ENCODE measurements at places on chromosomes 1 and 21.

DNA sequence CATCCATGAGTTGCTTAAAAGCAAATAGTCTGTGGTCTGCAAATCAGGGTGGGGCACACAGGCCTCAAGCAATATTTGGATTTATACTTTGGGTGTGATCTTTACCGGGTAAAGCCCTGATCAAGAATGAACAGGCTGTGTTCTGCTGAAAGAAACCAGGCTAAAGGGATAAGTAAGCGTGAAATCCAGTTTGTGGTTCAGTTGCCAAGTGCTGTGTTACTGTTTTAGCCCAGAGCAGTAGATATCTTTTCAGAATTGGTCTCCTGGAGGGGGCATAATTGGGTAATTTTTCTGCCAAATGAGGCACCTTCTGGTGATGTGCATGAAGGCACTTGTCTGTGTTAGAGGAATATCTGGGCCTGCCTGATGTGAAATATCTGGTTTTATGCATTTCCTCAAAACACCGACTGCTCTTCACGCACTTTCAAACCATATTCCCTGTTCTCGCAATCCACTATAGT is 21.4 kb downstream of the AIM2 start:
- DNase-seq = no peak

DNA sequence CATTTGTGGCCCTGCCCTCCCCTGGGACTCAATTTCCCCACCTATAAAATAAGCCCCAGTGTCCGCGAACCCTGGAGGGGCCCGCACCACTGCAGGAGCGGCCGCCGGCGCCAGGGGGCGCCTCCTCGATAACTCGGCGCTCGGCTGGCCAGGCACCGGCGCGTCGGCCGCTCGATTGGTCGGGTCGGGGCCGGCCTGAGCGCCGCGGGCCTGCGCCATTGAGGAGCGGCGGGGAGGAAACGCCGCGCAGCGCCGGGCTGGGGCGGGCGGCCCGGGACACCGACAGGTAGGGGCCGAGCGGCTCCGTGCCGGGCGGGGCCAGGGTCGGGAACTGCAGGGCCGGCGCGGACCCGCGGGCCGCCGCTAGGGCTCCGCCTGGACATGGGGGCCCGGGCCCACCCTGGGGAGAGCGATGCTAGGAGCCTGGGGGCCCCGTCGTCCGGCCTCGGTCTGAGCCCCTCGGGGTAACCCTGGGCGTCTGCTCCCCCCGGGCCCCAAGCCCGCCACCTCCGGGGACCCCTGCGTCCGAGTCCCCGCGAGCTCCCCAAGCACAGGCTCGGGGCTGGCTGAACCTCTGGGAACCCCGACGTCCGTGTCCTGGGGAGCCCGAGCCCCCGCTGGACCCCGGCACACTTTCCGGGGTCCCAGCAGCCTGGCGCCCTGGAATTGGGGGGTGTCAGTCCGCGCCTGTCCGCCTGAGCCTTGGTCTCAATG is at the start of gene VPS13D:
VPS13D (plus strand) TSS at position 196 of the 714 bp plus-strand sequence. CDS start 4,237 bp downstream, outside the sequence.
- DNase-seq = peak; percentile 54

GRCh38 chr1:3453891-3454810 is at the start of gene ARHGEF16:
Gene ARHGEF16 (plus strand): TSS chr1:3454665. CDS start chr1:3463085, 8,420 bp downstream.
- DNase-seq = peak; percentile 59

- DNase-seq = peak; percentile 86
These were observed 23.7 kb downstream of the NKAIN1 start for GRCh38 chr1:31216016-31216415.

- peak; percentile 20 for DNase-seq
These were observed 391.0 kb downstream of the OMA1 start for GRCh38 chr1:58155418-58156123.

- peak; percentile 7 for DNase-seq
These were observed 317.2 kb upstream of the NFIA start for GRCh38 chr1:60765204-60765603.

DNA sequence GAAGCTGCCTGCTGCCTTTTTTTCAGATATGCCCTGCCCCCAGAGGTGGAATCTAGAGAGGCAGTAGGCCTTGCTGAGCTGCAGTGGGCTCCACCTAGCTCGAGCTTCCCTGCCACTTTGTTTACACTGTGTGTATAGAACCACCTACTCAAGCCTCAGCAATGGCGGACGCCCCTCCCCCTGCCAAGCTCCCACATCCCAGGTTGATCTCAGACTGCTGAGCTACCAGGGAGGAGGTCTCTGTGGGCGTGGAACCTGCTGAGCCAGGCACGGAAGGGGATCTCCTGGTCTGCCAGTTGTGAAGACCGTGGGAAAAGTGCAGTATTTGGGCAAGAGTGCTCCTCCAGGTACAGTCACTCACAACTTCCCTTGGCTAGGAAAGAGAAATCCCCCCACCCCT is 65.1 kb downstream of the MSH4 start:
- DNase-seq = no peak

DNA sequence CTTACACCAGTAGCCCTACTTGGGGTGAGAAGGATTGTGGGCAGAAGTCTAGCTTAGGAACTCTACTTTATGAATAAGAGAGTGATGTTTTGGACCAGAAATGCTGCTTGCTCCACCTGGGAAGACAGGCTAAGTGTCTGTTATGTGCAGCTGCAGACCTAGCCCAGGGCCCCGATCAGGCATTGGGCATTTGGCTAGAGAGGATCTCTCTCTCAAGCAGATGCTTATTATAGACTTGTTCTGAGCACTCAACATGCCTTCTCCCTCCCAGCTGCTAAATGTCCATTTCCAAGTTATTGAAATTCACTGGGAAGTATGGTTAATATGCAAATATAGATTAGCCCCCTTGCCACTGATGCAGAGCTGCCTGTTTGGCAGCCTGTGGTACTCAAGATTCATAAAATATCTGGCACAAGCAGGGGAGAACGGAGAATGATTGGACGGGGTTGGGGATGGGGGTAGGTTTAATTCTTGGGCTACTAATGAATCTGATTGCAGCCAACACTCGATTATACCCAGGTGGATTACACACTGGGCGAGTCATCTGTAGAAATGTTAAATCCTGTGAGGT is 115.9 kb downstream of the KCND3 start:
- DNase-seq = no peak

DNA sequence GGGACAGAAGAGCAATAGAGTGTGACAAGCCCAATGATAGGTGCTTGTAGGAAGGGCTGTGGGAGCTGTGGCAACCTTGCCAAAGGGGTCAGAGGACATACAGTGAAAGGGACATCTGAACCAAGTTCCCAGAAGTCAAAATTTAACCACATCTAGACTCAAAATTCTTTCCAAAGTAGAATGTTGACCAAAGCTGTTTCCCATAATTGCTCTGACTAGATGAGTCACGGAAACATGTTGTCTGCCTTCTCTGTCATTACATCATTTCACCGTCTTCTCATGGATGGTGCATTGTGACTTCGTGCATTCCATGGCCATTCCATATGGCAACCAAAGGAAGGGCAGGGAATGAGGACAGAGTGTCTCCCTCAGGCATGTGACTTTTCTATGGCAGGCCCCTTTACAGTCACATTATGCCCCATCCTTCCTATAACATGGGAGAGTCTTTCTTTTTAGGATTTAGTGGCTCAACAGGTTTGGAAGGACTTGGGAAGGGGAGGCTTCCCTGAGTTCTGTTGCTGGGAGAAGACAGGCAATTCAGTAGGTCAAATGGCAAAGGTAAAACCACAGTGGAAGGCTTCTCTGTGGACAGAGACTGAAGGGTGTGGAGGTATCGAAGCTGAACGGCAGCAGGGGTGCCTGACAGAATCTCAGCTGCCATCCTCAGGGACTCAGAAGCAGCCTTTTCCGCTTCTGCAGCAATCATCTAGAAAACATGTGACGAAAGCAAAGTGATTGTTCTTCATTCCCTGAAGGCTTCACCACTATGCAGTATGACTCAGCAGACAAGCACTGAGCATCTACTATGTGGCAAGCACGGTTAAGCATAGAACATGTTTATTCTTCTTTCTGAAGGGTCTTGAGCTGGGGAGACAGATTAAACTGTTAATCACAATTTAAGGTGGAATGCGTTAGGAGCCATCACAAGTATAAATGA is 24.7 kb downstream of the NPHS2 start:
- DNase-seq = no peak

GRCh38 chr1:101311146-101311920 is 74.5 kb downstream of the S1PR1 start:
- DNase-seq = no peak

DNA sequence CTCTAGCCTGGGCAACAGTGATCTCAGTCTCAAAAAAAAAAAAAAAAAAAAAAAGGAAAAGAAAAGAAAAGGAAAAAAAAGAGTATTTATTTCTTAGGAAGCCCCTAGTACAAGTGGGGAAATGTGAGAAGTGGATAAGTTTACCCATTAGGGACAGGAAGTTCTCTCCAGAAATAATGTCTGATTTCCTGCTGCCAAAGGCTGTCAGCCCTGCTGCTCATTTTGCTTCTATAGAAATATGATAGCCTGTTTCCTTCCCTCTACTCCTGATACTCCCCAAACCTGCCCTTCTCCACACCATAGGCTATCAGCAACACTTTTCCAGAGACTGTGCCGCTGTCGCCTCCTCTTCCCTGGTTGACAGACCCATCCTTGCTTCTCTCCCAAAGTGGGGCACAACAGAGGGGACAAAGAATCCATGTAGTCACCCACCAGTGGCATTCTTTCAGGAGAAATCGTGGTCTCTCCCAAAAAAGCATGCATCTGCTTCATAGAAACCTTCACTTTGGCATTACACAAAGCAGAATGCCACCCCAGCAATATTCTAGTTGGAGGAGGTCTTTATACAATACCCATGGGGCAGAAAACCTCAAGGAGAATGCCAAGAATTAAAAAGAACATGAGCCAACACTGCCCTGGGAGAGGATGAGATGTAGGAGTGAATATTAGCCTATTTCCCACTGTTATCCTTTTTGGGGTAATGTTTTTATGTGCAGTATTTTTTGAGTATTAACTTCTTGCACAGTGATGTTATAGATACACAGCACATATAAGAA is 166.3 kb upstream of the NR5A2 start:
- no peak for DNase-seq

- no peak for DNase-seq
These were observed 47.7 kb downstream of the CXADR start for GRCh38 chr21:17560377-17561025.

DNA sequence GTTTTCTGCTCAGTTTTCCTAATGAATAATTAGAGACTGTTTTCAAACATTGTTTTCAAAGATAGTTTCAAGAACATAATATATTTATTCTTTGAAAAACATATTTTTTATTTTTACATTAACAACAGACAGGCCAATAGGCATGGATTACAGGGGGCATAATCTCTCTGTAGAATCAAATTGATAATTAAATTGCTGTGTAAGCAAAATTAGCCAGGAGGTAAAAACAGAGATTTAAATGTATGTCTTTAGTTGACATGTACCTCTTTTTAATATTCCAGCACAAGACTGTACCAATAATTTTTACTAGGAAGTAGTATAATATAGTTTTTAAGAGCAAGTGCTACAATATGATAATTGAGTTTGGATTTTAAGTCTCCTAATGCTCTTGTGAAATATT is 1444.5 kb downstream of the BRINP3 start:
- no peak for DNase-seq
